Adipocyte (in vitro differentiated cells): ENCODE measurements at places on chromosomes 4 and X.

GRCh38 chr4:145488310-145488709 is 6.7 kb downstream of the SMAD1 start:
- DNase-seq, result no peak

DNA sequence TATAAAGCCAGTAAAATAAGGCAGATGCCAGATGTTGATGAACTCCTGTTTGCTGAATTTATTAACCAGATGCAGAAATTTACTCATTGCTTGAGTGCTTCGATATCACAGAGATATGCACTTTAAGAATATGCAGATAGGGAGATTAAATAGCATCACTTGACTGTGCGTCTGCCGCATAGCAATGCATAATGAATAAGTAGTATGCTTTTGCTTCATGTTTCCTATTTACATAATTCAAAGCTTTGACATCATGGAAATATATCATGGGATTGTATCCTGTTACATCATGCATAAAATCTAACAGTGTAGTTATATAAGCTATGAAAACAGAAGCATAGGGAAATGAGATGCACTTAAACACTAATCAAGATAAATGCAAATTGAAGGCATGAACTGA is 45.9 kb downstream of the VEGFC start:
- DNase-seq, result no peak

DNA sequence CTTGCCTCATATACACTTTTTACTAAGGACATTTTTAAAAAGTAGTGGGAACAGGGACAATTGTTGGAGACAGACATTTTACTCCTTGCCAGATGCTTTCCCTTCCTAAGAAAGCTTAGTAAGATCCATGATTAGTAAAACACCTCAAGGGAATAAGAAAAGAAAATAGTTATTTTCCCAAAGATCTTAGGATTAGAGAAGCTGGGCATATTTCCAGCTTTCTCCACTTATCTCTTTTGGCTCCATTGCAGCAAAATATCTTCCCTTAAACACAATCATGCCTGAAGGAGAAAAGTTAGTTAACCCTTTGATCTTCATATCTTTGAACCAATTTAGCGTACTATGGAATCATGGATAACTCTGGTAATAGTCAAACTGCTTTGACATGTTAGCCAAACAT is 257.9 kb downstream of the PCDH18 start:
- peak; percentile 42 for DNase-seq

DNA sequence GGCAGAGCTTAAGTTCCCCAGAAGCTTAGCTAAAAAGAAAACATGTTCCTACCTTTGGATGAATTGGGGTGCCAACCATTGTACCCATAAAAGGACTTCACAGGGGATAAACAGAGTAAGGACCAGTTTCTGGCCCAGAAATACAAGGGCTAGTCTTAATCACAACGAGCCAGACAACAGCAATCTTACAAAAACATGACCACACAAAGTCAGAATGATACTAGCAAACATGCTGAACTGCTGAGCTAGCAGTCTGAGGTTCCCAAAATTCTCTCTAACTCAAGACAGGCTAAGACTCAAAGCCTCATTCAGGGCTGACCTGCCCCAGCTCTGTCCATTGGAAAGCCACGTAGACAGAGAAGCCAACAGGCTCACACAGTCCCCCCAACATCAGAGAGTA is 40.3 kb downstream of the ATP11C start:
- DNase-seq, result no peak

DNA sequence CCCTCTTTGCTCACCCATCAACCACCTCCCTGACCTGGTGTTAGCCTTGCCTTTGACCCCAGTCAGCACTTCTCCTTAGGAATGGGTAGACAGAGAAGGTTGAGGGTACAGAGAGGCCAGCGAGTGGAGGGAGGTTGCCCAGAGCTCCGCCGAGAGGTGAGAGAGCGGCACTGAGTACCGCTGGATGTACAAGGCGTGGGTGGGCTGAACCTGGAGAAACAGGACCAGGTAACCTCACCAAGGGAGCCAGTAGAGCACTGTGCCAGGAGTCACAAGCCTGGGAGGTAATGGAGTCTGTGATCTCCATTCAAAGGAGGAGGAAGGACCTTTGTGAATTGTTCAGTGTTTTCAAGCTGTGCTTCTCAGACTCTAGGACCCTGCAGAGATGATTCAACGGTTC is 256.2 kb downstream of the EVC2 start:
- DNase-seq, result no peak

- DNase-seq, result no peak
Measured at GRCh38 chrX:119427024-119427794, 28.1 kb downstream of the SLC25A43 start.

DNA sequence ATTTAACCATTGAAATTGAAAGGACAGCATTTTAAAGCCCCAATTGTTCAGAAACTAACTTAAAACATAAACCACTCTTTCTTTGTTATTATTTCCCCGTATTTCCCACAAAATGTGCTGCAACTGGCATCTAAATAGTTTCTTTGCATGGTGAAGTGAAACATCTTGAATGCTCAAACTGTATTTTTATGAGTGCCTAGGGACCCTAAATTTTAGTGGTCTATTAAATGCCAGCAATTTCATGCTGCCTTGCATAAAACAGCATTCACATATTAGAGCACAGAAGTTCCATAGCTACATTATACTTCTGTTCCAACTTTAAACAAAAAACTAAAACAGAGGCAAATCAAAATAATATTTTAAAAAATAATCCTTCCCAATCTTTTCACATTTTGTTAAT is 5.4 kb downstream of the RAB28 start:
- DNase-seq, result no peak

DNA sequence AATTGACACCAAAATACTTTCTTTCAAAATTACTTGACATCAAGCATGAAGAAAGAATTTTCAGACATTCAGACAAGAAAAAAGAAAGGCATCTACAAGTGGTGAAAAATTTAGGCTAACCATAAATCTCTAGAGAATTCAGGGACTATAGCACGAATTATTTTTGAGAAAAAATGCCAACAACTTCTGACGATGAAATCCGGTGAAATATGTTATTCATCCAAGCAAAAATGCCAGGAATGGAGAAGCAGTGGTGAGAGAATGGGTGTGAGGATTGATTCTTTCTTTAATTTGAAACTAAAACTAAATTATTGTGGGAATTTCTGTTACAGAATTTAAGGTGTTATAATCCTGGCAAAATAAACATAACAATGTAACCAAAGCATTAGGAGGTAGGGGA is 69.4 kb upstream of the SORBS2 start:
- peak; percentile 74 for DNase-seq

DNA sequence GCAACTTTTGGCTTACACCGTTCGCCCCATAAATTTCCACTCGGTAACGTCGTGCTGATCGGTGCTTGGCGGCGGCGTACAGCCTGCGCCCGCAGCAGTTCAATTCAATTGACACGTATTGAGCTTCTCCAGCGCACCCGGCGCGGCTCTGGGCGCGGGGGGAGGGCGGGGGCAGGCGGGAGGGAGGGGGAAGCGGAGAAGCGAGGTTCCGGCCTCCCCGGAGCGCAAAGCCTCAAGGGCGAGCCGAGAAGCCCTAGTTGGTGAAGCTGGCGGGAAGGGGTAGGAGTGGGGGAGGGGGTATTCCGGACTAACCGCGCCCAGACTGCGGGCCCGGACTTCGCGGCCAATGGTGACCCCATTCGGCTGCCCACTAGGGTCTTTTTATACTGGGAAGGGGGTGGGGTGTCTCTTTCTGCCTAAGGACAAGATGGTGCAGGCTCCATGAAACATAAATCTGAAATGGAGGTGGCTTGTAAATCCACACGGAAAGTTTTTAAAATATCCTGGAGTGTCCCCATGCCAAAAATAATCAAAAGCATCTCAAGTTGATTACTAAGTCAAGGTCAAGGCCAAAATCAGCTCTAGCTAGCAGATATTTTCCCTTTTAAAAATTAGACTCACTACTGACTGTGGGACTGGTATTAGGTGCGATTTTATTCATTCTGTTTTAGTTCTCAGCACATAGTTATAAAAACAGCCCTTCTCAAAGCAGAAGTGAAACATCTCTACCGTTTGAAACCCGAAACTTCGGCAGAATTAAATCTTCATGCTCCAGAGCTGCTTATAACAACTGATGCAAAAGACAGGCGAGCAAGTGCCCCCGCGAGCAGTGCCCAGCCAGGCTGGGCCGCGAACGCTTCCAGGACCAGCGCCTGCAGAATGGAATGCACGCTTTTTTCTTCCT is 1.5 kb upstream of the BCOR start:
- peak; percentile 57 for DNase-seq

DNA sequence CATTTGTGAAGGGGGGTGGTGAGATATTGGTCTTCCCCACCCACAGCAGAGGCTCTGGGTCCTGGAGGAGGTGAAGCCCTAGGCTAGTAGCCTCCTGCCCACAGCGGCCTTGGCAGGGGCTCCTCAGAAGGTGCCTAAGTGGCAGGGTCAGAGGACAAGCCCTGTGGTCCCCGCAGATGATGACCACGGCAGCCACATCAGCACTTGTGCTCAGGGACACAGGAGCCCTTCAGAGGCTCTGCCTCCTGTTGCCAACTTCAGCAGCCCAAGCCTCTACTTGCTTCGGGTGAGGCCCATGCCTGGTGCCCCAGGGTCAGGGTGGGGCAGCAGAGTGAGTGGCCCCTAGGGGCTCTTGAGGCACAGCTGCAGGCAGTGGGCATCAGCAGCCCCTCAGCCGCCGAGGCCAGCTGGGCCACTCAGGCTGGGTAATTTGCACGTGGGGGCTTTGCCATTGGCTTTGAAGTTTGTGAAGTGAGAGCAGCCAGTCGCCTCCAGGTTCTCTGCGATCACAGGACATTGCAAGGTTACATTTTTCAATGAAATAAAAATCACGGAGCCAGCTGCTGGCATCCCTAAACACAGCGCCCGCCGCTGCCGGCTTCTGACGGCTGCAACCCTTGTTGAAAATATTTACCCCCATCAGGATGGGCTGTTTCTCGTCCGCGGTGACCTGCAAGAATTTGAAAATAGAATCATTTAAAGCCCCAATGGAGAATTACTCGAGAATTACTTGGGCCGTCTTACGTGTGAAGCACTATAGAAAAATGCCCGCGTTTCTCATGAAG is 108.5 kb downstream of the HMX1 start:
- DNase-seq, result no peak

- DNase-seq, result peak; percentile 19
Measured at GRCh38 chrX:111098874-111099273, 2.9 kb downstream of the PAK3 start.

DNA sequence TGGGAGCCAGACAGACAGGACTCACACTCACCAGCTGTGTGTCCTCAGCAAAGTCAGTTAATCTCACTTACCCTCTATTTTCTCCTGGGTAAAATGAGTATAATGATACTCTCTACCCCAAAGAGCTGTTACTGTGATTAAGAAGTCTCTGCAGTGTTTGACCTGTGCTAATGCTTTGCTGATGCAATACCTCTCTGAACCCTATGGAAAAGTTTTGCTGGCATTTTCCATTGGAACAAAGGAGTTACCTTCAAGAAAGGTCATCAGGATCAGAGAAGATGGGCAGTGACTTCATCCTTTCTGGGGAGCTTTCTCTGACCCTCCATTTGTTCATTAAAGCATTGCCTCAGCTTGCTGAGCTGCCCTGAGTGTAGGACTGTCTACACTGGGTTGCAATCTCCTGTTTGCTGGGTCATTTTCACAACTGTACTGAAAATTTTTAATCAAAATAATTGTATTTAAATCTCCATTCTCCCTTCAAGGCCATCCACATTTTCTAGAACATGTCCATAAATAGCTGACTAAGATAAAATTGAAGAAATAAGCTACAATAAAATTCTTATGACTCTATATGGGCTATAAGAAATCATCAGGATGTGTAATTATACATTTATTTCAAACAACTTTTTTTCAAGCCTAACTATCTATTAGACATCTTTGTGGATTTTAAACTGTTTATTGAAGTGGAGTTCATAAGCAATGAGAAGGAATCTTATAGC is 272.8 kb upstream of the CPEB2 start:
- no peak for DNase-seq

GRCh38 chrX:133005042-133005441 is 46.6 kb upstream of the HS6ST2 start:
- DNase-seq, result peak; percentile 44

- DNase-seq, result peak; percentile 14
Measured at GRCh38 chrX:107713203-107713542, 62.4 kb downstream of the TSC22D3 start.

GRCh38 chrX:18607966-18608365 is 63.9 kb downstream of the RS1 start:
- DNase-seq, result no peak

DNA sequence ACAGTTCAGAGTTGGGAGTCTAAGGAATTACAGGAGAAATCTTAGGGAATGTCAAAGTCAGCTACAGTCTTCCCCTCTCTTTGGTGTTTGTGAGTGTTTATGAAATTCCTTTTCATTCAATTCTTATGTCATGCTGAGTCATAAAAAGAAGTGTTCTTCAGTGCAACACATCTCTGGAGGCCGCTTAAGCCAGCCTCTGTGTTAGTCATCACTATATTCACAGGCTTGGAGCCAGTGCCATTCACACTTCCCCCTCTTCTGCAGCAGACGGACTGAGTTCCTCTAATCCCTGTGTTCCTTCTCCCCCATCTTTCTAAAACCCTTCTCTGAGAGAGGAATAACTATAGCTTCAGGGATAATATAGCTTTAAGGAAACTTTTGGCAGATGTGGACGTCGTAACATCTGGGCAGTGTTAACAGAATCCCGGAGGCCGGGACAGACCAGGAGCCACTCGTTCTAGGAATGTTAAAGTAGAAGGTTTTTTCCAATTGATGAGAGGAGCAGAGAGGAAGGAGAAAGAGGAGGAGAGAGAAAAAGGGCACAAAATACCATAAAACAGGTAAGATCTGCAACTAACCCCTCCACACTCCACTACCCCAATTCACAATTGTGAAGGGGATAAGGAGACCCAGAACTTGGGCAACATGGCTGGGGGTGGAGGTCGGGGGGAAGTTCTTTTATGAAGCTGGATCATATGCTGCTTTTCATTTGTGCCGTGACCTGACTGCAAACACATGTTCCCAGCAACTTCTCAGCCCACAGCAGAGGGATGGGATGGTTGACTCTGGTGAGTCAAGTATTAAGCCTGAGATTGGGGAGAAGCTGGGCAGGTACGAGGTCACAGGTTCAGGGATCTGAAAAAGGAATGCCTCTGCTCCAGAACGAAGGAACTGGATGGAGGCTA is at the start of gene SRPX2:
Gene SRPX2 (plus strand): TSS at position 244 of the 905 bp plus-strand sequence. CDS start 2,124 bp downstream, outside the sequence.
- DNase-seq, result peak; percentile 83

DNA sequence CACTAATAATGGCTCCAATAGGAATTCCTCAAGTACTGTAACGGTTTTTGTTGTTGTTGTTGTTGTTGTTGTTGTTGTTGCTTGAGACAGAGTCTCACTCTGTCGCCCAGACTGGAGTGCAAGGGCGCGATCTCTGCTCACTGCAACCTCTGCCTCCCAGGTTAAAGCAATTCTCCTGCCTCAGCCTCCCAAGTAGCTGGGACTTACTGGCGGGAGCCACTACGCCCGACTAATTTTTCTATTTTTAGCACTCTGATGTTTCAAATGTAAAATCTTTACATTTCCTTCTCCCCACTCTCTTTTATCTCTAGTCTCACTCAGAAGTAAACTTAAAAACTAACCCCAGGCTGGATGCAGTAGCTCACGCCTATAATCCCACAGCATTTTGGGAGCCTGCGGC is 8.0 kb downstream of the ANKRD17 start:
- no peak for DNase-seq

GRCh38 chr4:176309046-176309445 is 10.7 kb upstream of the SPCS3 start:
- DNase-seq, result no peak

- peak; percentile 25 for DNase-seq
Measured at GRCh38 chr4:164937576-164938270, 39.7 kb downstream of the TRIM61 start.

GRCh38 chr4:168979338-168979737 is 30.7 kb downstream of the CBR4 start:
- DNase-seq, result no peak

- DNase-seq, result peak; percentile 12
Measured at GRCh38 chrX:153226344-153227185, 47.5 kb downstream of the MAGEA1 start.

- peak; percentile 87 for DNase-seq
Measured at GRCh38 chrX:86047174-86047935, at the start of gene CHM. Gene CHM (minus strand): TSS chrX:86047558. CDS start chrX:86047532, 26 bp downstream.
